Hippocampal formation (tissue), 2 donors: ENCODE measurements at places on chromosomes 13 and 19.

DNA sequence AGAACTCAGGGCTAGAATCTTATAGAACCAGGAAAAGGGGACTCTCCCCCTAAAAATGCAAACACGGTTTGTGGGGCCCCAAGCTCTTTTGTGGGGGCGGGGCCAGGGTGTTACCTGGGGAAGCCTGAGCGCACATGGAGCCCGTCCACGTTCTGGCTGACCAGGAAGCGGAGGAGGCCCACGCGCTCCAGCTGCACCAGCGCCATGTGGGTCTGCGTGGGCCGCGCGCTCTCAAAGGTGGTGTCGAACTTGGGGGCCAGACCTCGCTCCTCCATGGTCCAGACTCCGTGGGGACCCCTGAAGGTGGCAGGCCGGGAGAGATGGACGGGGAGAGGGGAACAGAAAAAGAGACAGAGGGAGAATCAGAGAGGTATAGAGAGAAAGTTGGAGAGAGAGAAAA lies 3.4 kb downstream of the SIRT6 start:
- DNase-seq: no peak

DNA sequence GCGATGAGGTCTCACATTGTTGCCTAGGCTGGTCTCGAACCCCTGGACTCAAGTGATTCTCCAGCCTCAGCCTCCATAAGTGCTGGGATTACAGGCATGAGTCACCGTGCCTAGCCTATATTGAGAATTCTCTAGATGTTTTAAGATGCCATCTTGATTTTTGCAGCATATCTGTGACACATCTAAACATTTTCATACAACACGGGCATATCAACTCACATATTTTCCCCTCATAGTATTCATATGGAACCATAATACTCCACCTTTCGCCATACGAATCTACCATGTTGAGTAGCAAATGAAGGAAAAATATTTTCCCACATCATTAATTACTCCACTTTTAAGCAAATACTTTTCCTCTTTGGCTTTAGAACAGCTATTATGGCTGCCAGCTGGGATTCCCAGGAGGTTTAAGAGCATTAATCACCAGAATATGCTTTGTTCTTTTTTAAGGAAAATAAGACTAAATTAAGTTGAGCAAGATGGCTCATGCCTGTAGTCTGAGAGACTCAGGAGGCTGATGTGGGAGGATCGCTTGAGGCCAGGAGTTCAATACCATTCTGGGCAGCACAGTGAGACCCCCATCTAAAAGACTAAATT lies 56.9 kb upstream of the GTF2F2 start:
- DNase-seq: no peak

GRCh38 chr19:49641688-49642491 lies at the start of gene SCAF1:
TSS of gene SCAF1 (plus strand) at chr19:49642209. CDS start at chr19:49645027, 2,818 bp downstream.
- DNase-seq: peak; percentile 99

DNA sequence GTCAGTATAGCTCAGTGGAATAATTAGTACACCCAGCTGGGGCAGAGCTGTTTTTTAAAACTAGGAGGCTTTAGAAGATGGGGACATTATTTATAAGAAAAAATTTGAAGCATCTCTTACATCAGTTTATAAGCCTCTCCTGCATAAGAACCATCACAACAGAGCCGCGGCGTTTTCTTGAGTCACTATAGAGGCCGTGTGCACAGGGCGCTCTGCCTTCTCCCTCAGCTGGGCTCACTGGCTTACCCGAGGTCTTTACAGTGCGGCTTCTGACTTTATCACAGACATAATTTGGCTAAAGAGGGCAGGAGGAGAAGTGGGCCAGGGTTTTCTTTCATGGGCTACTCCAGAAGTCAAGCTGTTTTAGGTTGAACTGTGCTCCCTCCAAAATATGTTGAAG lies 135.5 kb upstream of the RNF113B start:
- DNase-seq: no peak

- DNase-seq: peak; percentile 71
Measured at GRCh38 chr19:30227661-30228112, 144.5 kb upstream of the ZNF536 start.

- DNase-seq: no peak
Measured at GRCh38 chr13:67303661-67304333, 73.7 kb upstream of the PCDH9 start.

- DNase-seq: no peak
Measured at GRCh38 chr13:89402211-89402610, 1731.0 kb downstream of the SLITRK5 start.

GRCh38 chr19:39403331-39404312 lies 3.0 kb upstream of the ZFP36 start:
- peak; percentile 63 for DNase-seq

DNA sequence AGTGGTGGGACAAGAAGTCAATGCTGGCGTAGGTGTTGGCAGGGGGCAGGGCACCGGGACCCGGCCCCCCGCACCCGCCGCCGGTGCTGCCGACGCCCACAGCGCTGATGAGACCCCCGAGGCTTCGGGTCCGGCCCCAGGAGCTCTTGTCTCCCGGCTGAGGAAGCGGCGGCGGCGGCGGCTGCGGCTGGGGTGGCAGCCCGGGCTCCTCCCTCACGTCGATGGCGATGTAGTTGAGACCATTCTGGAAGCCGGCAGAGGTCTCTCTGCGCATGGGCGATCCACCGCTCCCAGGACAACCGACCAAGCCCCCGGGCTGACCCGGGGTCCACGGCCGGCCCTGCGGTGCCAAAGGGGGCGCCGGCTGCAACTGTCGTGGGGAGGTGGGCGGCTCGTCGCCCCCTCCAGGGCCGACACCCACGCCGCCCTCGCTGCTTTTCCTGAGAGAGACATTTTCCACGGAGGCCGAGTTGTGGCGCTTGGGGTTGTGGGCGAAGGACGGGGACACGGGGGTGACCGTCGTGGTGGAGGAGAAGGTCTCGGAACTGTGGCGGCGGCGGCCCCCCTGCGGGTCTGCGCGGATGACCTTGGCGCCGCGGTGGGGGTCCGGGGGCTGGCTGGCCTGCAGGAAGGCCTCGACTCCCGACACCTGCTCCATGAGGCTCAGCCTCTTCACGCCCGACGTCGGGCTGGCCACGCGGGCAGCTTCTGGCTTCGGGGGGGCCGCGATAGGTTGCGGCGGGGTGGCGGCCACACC lies 4.1 kb downstream of the IRS2 start:
- no peak for DNase-seq

- DNase-seq: no peak
Measured at GRCh38 chr19:56310462-56310861, 4.2 kb downstream of the ZSCAN5A start.

DNA sequence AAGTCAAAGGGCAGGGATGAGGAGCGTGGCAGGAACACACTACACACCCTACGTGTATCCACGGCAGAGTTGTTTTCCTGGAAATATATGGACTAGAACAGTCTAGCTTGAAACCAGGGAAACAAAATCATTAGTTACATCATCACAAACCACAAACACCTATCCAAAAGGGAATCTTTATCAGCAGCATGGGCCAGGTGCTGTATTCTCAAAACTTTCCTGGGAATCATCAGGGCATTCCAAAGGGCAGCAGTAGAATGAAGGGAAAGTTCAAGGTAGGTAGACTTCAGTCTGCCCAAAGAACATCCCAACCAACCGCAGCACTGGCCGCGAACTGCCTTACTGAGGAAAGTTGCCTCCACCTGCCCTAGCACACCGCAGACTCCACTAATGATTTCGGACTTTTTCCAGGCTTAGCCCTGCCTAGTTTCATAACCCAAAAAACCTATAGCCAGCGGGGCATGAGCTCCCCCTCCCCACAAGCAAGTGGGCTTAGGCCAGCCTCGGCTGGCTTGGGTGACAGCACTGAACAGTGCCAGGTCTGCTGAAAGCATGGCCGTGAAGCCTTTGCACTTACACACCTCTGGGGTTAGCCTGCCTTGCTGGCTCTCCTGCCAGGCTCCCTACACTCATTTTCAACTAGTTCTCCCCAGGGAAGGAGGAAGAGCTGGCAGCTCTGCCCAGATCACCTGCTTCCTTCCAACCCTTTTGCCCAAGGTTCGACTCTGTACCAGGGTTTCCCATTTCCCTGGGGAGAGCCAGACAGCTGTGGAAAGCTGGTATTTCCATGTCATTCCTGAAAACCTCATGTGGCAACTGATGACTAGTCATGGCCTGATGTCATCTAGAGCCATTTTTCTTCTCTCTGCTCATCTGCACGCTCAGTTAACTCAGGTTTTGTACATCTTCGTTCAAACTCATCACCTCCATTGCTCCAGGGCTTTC lies 77.3 kb upstream of the UBAC2 start:
- DNase-seq: no peak

DNA sequence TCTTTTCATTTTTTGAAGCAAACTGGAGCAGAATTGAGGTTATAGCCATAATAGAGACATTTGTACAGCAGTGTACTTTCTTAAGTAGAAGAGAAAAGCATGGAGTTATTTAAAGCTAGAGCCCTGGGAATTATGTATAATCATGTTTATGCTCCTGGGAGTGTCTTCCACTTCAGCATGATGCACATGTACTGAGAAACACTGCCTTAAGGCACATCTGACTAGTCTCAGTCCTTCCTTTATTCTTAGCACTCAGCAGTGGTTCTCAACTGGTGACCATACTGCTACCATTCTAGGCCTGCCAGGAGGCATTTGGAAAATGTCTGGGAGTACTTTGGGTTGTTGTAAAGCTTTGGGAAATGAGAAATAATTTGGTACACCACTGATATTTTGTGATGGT lies 45.8 kb downstream of the VWA8 start:
- DNase-seq: no peak

DNA sequence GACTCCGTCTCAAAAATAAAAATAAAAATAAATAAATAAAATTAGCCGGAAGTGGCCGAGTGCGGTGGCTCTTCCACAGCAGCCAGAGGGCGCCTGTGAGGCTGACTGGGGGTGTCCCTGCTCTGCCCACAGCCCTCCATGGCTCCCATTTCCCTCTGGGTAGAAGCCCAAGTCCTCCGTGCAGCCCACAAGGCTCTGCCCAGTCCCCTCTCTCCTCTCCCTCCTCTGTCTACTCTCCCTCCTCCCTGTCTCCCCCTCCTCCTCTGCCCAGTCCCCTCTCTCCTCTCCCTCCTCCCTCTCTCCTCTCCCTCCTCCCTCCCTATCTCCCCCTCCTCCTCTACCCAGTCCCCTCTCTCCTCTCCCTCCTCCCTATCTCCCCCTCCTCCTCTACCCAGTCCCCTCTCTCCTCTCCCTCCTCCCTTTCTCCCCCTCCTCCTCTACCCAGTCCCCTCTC lies 20.4 kb downstream of the MISP start:
- no peak for DNase-seq

- DNase-seq: no peak
Measured at GRCh38 chr13:75910591-75910990, 274.5 kb downstream of the LMO7 start.

- DNase-seq: no peak
Measured at GRCh38 chr19:4695224-4695731, 25.1 kb upstream of the MYDGF start.

DNA sequence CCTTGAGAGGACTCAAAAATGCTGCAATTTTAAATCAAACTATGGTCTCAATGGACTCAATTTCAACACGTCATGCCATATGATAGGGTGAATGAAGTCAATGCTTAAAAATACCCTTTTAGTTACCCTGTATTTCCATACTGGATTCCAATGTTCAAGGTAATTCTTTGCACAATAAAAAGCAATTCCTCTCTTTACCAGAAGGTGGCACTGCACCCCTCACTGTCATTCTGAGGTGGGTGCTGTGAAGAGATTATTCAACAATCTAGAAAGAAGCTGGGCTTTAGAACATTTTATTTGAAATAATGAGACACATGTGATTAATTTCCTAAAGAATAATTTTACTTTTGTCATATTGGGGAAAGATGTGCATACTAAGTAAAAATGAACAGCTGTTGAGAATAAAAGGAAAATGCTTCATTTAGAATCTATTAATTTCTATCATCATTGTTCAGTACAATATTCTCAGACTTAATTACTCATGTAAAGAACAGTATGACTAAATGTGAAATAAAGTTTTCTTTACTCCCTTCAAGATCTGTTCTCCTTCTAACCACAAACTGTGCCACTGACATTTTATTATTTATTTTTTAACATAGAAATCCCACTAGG lies 789.1 kb downstream of the GPC5 start:
- no peak for DNase-seq

DNA sequence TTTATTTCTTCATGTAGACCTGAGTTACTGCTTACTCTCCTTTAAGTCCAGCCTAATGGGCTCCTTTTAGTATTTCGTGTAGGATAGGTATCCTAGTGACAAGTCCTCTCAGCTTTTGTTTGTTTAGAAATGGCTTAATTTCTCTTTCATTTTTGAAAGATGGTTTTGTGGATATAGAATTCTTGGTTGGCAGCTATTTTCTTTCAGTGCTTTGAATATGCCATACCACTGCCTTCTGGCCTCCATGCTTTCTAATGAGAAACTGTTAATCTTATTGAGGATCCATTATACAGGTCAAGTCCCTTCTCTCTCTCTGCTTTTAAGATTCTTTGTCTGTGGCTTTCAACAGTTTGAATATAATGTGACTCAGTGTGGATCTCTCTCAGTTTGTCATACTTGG lies 46.8 kb upstream of the SACS start:
- no peak for DNase-seq

DNA sequence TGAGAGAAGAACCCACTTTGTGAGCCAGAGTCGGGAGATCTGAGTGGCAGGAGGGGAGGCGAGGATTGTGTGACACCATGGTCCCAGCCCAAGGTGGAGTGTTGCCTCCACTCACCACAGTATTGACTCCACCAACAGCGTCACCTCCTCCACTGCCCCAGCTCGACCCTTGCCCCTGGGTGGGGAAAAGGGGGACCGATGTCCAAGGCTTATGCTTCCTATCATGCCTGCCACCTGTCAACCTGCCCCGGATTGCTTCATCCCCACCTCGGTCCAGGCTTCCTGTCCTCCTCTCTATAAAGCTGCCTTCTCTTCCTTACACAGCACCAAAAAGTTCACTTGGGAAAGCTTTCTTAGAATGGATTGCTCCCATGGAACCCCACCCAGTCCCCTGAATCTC lies 7.4 kb downstream of the DMKN start:
- DNase-seq: no peak
